Breast epithelium (tissue), 4 donors: ENCODE measurements at places on chromosomes 3 and 15. TPM values are rescaled to one million over a fixed set of nuclear protein-coding genes. Genes with fewer than 3 reads are reported as not detected.

The EBLN2 gene
- 12.0 TPM for total RNA-seq

The TTLL13 gene
- not detected for total RNA-seq

DNA sequence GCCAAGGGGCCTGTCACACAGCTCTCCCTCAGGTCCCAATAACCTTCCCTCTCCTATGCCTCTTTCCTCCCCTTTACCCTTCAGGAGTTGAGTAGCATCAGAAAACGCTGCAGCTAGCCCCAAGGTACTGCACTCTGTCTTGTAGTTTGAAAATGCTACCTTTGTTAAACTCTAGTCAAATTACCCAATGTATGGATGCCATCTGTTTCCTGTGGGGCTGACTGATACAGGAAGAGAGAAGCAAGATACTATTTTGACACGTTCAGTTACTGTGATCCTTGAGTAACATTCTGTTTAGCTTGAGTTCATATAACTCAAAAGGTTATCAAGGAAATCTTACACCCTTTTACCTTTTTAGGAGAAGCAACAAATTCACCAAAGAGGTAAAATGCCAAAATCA lies 493.1 kb downstream of the FHIT start:
- H3K36me3 ChIP-seq: no peaks in the 10 kb centered on the region
- no peak for DNase-seq
- H3K27ac ChIP-seq: no peak overlapping the region
- no peaks in the 10 kb centered on the region for H3K27me3 ChIP-seq
- H3K4me1 ChIP-seq: no peaks in the 10 kb centered on the region

DNA sequence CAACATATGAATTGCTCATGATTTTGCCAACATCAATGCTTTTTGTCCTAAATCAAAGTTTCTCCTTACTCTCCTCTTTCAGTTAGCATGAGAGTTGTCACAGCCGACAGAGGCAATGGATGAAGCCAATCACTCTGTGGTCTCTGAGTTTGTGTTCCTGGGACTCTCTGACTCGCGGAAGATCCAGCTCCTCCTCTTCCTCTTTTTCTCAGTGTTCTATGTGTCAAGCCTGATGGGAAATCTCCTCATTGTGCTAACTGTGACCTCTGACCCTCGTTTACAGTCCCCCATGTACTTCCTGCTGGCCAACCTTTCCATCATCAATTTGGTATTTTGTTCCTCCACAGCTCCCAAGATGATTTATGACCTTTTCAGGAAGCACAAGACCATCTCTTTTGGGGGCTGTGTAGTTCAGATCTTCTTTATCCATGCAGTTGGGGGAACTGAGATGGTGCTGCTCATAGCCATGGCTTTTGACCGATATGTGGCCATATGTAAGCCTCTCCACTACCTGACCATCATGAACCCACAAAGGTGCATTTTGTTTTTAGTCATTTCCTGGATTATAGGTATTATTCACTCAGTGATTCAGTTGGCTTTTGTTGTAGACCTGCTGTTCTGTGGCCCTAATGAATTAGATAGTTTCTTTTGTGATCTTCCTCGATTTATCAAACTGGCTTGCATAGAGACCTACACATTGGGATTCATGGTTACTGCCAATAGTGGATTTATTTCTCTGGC lies 2.5 kb downstream of the OR4F6 start:
- H3K4me3 ChIP-seq: no peak overlapping the region
- no peak for DNase-seq
- no peaks in the 10 kb centered on the region for H3K36me3 ChIP-seq
- no peaks in the 10 kb centered on the region for H3K4me1 ChIP-seq
- H3K27ac ChIP-seq: no peak overlapping the region
- no peaks in the 10 kb centered on the region for H3K27me3 ChIP-seq
